ENCODE measurements at places on chromosomes 7 and 10. TPM values are rescaled to one million over a fixed set of nuclear protein-coding genes. Genes with fewer than 3 reads are reported as not detected.

DNA sequence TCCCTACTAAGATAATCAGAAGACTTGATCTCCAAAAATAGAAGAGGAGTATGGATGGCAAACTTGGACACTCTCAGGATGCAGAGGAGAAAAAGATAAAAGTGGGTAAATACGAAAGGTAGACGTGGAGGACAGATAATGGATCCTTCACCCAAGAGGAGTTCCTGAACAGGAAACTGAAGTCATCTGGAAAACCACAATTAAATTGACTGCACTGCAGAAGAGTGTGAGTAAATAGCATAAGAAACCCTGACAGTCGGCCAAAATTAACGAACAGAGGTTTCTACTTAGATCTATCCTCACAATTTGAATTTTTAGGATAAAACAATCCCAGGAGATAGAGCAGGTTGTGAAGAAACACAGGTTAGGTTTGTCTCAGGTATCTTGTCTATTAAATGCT, 70.5 kb downstream of the SDK1 start:
- no peak for DNase-seq

DNA sequence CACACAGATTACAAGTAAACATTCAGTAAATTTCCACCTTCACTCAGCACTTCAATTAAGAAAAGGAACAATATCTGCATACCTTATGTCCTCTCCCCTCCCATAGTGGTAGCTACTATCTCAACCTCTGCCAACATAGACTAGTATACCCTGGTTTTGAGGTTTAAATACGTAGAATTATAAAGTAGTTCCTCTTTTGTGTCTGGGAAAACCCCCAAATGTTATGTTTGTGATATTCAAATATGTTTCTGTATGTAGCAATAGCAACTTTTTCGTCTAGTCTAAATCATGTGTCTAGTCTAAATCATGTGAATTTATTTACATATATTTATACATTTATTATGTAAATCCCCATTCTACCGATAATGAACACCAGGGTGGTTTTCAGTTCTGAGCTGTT, 13.2 kb upstream of the CAMK2B start:
- DNase-seq = peak; percentile 85

- DNase-seq = no peak
These were observed 362.5 kb upstream of the ZMIZ1 start for GRCh38 chr10:78706256-78706655.

The SNCG gene
- not detected for total RNA-seq

The TMEM229A gene
- not detected for total RNA-seq
